ENCODE measurements at places on chromosomes 11 and 22. TPM values are rescaled to one million over a fixed set of nuclear protein-coding genes. Genes with fewer than 3 reads are reported as not detected.

SLC22A8 gene
- not detected for total RNA-seq

DNA sequence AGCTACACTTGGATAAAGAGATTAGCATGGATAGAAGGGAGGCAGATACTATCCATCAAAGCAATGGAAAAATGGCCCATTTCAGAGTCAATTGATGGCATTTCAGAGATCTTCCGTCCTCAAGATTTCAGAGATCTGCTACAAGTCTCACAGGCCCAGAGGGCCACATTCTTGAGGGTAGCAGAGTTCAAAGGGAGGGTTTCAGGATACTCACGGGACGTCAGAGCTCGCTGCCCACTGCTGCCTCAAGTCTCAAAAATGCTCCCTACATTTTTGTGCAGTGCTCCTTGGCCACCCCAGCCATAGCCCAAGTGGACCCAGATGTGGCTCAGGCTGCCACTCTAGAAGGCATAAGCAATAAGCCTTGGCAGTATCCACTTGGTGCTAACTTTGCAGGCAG, 24.9 kb downstream of the RTL6 start:
- DNase-seq, result no peak

MS4A6A gene
- 155 TPM for total RNA-seq

B3GAT3 gene
- total RNA-seq, result 22.4 TPM

DNA sequence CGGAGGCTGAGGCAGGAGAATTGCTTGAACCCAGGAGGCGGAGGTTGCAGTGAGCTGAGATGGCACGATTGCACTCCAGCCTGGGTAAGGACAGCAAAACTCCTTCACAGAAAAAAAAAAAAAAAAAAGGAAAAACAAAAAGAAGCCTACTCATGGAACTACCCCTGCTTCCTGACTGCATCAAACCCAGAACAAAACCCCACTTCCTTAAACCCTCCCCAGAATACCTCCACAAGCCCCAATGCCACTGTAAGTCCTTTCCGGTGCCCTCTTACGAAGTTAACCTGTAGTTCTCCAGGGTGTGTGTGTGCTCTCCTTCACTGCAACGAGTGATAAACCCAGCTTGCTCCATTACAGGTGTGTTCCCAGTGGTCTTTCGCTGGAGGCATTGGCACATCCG, 8.6 kb upstream of the TOLLIP start:
- no peak for DNase-seq

- no peak for DNase-seq
Measured at GRCh38 chr11:1453611-1454034, 33.0 kb downstream of the MOB2 start.

MS4A14 gene
- 1.5 TPM for total RNA-seq

ISX gene
- not detected for total RNA-seq

DNA sequence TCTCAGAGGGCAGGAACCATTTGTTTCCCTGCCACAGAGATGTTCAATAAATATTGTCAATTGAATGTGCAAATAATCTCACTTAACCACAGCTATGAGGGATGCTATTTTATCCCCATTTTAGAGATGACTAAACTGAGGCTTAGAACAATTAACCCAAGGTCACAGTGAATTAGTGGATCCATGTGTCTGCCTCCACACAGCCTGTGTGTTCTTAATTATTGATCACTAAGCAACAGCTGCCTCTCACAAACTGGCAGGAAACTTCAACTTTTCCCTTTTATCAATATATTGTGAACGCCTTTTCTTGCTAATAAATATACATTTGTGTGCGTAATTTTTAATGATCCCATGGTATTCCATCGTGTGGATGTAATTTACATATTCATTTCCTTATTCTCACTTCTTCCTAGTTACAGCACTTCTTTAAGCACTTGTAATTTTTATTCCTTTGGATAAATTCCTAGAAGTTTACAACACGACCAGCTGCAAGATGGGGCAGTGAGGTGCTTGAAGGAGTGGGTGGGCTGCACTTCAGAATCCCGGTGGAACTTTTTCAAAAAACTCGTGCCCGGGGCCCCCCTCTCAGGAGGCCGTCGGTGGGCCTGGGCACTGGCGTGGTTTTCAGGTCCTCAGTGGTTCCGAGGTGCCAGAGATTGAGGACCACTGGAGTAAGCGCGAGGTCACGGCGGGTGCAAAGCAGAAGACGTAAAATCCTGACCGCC, 915 bp upstream of the SREBF2 start:
- no peak for DNase-seq

GRCh38 chr11:2651054-2651617, 48.7 kb downstream of the KCNQ1OT1 start:
- DNase-seq, result no peak

DNA sequence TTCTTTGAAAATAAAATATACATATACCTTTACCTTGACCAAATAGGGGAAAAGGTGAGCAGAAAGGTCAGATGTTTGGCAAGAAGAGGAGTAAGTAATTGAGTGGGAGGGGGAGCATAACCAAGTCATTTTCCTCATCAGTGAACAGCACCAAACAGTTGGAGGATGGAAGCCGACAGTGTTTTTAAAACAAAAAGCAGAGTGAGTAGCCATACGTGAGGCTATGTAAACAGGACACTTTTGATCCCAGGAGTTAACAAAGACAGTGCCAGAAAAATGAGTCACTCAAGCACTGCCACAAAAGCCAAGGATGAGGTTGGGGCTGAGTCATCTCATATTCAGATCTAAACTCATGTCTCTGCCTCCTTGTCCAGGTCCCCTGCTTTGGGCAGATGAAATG, 734.7 kb downstream of the KCNA4 start:
- DNase-seq, result no peak

- peak; percentile 95 for DNase-seq
Measured at GRCh38 chr22:38755155-38755910, 465 bp downstream of the SUN2 start.

- no peak for DNase-seq
Measured at GRCh38 chr11:8642196-8642841, 40.1 kb downstream of the TRIM66 start.

DNA sequence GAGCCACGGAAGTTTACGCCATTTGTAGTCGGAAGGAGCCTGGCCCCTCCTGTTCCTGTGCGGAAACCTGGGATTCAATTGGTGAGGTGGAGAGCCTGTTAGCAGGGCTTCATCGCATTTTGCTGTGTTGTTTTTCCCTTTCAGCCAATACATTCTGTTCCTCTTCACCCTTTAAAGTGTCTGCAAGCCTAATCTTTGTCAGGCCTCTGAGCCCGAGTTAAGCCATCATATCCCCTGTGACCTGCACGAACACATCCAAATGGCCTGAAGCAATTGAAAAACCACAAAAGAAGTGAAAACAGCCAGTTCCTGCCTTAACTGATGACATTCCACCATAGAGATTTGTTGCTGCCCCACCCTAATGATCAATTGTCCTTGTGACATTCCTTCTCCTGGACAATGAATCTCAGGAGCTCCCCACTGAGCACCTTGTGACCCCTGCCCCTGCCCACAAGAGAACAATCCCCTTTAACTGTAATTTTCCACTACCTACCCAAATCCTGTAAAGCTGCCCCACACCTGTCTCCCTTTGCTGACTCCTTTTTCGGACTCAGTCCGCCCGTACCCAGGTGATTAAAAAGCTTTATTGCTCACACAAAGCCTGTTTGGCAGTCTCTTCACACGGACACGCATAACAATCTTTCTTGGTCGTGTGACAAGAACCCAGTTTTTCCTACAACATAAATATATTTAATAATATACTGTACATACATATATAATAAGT, 37.1 kb upstream of the MMP12 start:
- no peak for DNase-seq

DNA sequence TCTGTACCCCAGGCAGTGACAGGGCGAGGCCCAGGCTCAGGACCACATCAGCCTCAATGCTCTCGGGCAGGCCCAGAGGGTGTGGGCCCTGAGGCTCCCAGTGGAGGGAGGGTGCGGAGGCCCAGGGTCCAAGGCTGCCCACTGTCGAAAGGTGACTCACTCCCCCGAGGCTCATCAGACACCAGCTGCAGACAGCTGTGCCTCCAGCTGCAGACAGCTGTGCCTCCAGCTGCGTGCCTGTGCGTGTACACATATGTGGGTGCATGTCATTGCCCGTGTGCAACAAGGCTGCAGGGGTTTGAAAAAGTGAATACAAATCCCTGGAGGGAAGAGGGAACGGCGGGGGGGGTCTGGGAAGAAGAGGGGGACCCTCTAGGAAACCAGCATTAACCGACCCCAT, 134.3 kb downstream of the BRD1 start:
- DNase-seq, result no peak

- DNase-seq, result no peak
Measured at GRCh38 chr11:125903711-125904659, at the start of gene DDX25. Gene DDX25, plus strand, starts transcription at chr11:125904508. Its CDS starts 10 bp downstream, at chr11:125904518.

GRCh38 chr11:127110542-127110941, 110.0 kb upstream of the KIRREL3 start:
- DNase-seq, result no peak

DNA sequence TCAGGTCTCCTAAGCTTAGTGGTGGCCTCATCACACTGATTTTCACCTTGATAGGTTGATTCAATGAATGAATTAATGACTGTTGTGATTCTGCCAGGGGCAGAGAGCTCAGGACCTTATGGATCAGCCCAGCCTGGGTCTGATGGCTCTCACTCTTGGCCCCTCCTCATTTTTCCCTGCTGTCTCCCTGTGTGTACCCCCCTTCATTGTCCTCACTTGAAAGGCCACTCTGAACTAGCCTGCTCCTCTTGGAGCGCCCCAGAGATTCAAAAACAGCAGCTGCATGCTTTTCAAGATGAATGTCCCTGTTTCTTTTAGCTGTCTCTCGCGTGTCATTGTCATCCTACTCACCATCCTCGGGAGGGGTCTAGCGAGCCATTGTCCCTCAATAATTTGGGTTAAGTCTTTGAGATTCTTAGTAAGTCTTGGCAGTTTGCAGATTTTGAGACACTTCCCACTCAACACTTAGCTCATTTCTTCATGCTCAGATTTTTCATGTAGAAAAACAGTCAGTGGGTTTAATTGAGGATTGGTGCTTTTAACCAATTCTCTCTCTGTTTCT, 42.5 kb upstream of the MICAL2 start:
- no peak for DNase-seq

DNA sequence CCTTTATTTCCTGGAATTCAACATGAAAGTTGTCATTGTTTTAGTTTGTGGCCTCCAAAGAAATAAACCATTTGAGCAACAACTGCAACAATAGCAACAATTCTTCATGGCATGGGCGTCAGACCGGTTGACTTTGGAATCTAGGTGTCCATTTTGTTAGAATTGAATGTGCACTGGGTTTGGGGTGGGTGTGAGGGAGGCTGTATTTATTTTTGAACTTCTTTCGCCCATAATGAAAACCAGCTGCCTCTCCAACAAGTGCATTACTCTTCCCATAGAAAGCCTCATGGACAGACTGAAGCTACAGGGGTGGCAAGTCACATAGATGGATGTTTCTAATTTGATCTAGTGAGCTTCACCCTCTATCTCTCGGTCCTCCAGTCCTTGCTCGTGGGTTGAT, 85.4 kb downstream of the ADAMTS15 start:
- DNase-seq, result no peak

DNA sequence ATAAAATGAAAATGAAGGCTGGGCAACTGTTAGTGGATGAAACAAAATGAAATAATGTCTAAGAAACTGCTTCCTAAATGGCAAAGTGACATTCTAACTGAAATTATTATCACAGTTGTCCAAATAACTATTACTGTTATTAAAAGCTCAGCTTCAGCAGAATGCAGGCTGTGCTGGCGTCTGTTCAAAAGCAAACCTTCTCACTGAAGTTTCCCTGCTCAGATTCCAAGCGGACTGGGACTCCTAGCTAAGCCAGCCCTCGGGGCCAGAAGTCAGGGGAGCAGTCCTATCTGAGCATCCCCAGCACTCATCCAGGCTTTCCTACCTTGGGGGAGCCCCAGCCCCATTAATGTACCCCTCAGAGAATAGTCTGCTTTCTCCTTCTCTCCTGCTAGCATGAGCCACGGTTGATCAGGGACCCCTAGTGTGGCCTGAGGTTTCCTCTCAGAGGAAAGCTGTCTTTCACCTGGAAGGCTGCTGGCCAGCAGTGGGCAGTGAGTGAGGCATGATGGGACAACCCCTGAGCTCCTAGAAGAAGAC, 1167.3 kb downstream of the TBC1D22A start:
- DNase-seq, result no peak

DNA sequence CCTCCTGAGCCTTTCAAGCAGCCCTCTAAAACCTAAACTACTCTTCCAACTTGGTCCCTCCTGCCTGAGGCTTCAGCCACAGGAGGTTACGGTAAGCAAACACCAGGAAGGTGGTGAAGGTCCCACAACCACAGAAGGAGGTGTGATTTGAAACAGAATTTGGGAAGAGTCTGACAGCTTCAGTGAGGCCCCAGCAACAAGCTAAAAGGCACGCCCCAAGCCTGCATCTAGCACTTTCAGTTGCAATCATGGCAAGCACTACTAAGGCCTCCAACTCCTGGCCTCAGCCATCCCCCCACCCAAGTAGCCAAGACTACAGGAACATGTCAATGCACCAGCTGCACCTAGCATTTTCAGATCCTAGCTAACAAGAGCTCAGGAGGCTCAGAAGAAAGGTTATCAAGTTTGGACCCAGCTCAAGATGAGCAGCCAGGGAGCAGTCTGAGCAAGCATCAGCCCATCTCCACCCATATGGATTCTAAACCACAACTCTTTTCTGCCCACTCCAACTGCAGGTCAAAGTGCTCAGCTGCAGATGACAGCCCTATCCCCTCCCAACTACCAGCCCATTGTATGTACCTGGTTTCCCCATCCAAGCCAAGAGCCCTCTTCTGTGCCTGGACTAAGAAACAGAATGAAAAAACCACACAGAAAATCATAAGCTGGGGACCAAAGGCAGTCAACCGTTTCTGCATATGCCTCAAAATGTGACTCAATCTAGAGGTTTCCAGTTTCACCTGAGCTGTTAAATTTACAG, 10.4 kb upstream of the AHNAK start:
- peak; percentile 24 for DNase-seq

MMP10 gene
- total RNA-seq, result not detected

GRCh38 chr11:71302911-71303310, 50.5 kb upstream of the SHANK2 start:
- DNase-seq, result no peak

GRCh38 chr11:57641011-57641807, 8.5 kb downstream of the YPEL4 start:
- DNase-seq, result peak; percentile 32

LSP1 gene
- total RNA-seq, result 24.9 TPM

GRCh38 chr11:34603129-34604001, 17.5 kb upstream of the EHF start:
- no peak for DNase-seq

SCGB1D2 gene
- not detected for total RNA-seq

CSNK1E gene
- 69.2 TPM for total RNA-seq

SOX10 gene
- 3.6 TPM for total RNA-seq

- DNase-seq, result peak; percentile 54
Measured at GRCh38 chr22:44182588-44183286, 2.0 kb downstream of the PARVG start.

DNA sequence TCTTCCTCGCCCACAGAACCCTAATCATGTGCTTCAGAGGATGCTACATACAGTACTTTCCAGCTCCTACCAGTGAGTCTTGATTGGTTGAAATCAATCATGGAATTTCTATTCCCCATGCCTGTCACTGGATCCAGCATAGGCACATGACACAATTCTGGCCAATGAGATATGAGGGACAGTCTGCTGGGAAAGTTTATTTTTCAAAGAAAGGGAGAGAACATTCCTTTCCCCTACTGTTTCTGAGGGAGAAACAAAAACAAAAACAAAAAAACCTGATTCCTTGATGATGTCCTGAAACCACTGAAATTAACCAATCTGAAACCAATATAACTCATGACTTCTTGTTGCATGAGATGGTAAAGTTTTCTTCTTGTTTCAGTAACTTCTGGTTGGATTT, 3.3 kb upstream of the RCN1 start:
- no peak for DNase-seq

HINFP gene
- 17.5 TPM for total RNA-seq

PRG3 gene
- total RNA-seq, result not detected

- no peak for DNase-seq
Measured at GRCh38 chr11:126267650-126268049, 1.0 kb downstream of the SRPRA start.

PLAAT3 gene
- total RNA-seq, result 156 TPM

Measured in left cardiac atrium (tissue), 4 donors.